ENCODE measurements at places on chromosomes 4 and X. TPM values are rescaled to one million over a fixed set of nuclear protein-coding genes. Genes with fewer than 3 reads are reported as not detected.

- DNase-seq = no peak
Measured at GRCh38 chr4:5942947-5943346, 50.1 kb upstream of the CRMP1 start.

- peak; percentile 6 for DNase-seq
Measured at GRCh38 chr4:244471-244870, 60.8 kb downstream of the ZNF732 start.

DNA sequence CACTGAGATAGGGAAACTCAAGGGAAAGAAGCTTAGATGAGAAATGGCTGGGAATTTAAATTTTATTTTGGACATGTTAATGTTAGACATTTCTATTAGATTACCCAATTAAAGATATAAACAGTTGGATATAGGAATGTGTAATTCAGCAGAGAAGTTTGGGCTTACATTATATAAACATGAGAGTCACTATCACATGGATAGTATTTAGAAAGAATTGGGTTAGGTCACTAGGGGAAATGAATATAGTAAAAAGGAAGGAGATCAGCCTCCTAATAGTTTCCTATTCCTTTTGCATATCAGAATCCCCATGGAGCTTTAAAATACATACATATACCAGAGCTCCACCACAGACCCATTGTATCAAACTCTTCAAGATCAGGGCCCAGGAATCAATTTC, 19.6 kb upstream of the CXCL5 start:
- DNase-seq = no peak

DNA sequence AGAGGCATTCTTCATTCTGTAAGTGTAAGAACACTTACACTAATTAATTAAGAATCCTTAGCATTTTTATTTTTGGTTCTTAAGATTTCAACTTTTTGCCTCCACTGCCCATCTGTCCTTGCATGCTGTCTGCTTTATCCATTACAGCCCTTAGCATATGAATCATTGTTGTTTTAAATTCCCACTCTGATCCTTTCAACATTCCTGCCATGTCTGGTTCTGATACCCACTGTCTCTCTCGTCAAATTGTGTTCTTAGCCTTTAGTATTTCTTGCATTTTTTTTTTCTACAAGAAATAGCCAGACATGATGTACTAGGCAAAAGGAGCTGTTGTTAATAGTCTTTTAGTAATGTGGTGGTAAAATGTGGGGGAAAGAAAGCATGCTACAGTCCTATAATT, 1360.0 kb downstream of the TECRL start:
- DNase-seq = no peak

DNA sequence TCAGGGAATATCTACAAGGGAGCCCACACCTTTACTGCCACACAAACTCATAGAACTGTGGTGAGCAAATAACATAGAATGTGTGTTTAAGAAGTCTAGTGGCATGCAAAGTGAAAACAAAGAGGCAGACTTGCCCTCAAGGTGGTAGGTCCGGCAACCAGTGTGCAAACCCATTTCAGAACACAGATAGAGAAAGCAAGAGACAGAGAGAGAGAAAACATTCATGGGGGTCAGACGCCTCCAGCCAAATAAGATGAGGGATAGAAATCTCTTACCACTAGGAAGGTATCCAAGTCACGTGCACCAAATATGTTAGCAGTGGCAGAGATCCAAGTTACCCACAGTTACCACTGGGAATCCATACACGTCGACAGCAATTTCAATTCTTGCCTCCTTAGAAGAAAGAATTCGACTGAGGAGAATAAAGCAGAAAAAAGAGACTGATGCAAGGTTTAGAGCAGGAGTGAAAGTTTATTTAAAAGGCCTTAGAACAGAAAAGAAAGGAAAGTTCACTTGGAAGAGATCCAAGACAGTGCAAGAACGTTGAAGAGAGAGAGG, 252.8 kb downstream of the NAP1L3 start:
- DNase-seq = no peak

DNA sequence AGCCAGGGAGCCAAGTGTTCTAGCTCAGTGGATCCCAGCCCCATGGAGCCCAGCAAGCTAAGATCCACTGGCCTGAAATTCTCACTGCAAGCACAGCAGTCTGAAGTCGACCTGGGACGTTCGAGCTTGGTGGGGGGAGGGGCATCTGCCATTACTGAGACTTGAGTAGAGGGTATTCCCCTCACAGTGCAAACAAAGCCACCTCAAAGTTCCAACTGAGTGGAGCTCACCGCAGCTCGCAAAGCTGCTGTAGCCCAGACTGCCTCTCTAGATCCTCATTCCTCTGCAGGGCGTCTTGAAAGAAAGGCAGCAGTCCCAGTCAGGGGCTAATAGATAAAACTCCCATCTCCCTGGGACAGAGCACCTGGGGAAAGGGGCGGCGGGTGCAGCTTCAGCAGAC, 226.3 kb downstream of the ZIC3 start:
- no peak for DNase-seq

CD38 gene
- 0.02 TPM for total RNA-seq
